ENCODE measurements at places on chromosomes 12 and 14.
A peak's percentile ranks its signal among the peaks of the same experiment; 100 is the strongest.

DNA sequence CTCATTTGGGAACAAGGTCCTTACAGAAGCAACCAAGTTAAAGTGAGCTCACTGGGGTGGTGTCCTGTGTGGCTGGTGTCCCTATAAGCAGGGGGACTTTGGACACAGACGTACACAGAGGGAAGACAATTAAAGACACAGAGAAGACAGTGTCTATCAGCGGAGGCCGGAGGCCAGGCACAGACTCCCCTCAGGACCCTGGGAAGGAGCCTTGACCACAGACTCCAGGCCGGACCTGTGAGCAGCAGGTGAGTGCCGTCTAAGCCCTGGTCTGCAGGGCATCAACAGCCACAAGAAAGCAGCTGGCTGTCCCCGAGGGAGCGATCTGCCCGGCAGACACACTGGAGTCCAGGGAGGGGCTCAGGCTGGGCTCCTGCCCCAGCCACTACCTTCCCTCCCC is 219.1 kb upstream of the C14orf180 start:
- DNase-seq: no peak

DNA sequence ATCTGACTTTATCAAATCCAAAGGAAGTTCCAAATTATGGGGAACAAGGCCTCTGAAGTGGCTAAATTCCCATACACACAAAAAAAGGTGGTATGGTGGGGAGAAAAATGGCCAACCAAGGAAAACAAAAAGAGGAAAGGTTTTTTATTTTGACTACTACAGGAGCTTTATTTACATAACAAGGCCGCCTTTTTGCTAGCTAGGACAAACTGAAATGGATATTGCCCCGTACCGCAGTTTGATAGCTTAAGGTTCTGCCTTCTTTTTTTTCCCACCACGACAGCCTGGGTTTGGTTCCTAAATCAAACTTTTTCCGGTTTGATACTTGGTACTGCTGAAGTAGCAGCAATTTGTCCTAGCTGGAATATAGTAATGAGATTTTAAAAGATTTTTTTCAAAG is 66.8 kb downstream of the COX16 start:
- DNase-seq: no peak

DNA sequence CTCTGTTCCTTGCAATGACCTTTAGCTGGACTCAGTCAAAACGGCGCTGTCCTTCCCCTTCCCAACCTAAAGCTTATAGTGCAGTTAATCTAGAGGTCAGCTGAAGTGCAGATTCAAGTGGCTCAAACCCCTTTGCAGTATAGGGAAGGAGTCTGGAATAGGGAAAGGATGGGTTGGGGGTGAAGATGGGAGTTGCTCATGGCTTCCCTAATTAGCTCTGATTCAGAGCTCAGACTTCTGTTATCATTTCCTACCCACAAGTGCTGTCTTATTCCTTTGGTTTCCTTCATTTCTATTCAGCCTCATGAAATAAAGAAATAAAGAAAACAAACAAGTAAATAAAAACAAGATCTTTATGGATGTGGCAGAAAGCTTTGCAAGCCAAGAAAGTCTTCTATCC is 264.0 kb upstream of the HMGA2 start:
- DNase-seq: no peak

DNA sequence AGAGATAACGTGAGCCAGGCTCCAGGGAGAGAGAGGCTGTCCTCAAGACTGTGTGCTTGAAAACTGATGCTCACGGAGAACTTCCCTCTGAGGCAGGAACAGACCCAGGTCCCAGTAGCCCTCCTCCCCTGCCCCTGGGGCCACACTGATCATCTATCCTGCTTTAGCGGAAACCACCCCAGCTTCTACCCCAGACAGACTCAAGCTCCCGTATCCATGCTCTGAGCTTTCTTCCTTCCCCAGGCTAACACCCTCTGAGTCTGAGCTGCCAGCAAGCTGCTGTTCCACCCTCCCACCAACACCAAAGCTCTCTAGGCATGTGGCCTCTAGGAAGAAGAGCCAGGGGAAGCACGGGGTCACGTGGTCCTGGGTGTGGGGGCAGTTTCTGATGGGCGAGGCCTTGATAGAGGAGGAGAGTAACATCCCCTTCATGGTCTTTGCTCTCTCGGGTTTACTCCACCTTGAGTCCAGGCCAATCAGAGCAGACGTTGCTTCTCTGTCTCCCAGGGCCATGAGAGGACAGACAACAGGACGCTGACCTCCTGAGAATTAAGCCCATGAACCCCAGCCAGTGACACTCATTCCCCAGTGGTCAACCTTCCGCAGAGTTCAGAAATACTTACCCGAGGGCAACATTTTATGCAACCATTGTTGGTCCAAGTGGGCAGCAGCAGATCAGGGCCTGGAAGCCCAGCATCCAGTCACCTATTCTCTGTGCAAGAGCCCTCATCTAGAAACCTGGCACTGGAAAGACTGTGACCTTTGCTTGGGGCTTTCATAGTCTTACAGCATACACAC is 1.4 kb downstream of the PCK2 start:
- DNase-seq: peak; percentile 90

- DNase-seq: no peak
Observed at GRCh38 chr14:69013943-69014782, 35.1 kb upstream of the ACTN1 start.

DNA sequence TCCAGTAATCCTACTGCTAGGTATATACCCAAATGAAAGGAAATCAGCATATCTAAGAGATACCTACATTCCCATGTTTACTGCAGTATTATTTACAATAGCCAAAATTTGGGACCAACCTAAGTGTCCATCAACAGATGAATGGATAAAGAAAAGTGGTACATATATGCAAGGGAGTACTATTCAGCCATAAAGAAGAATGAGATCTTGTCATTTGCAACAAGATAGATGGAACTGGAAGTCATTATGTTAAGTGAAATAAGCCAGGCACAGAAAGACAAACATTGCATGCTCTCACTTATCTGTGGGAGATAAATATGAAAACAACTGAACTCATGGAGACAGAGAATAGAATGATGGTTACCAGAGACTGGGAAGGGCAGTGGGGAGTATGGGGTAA is 109.5 kb downstream of the INSM2 start:
- no peak for DNase-seq

- DNase-seq: no peak
Observed at GRCh38 chr12:41856228-41856627, 288.4 kb downstream of the GXYLT1 start.

DNA sequence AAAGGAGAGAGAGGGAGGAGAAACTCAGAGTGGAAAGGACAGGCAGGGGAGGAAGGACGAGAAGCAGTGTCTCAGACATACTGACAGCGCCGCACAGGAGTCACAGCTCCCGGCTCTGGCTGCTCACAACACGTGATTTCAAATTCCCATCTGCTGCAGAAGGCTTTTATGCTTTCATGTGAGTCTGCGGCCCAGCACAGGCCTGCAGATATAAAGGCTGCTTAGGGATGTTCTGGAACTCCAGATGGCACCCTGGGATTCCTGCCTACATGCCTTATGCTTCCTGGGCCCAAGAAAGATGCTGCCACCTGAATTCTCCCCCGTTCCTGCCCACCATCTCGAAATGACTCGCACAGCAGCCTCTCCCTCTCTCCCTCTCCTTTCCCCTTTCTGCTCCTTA is 89.6 kb downstream of the NUAK1 start:
- no peak for DNase-seq

GRCh38 chr14:88683119-88683518 is 109.6 kb downstream of the EML5 start:
- DNase-seq: no peak

DNA sequence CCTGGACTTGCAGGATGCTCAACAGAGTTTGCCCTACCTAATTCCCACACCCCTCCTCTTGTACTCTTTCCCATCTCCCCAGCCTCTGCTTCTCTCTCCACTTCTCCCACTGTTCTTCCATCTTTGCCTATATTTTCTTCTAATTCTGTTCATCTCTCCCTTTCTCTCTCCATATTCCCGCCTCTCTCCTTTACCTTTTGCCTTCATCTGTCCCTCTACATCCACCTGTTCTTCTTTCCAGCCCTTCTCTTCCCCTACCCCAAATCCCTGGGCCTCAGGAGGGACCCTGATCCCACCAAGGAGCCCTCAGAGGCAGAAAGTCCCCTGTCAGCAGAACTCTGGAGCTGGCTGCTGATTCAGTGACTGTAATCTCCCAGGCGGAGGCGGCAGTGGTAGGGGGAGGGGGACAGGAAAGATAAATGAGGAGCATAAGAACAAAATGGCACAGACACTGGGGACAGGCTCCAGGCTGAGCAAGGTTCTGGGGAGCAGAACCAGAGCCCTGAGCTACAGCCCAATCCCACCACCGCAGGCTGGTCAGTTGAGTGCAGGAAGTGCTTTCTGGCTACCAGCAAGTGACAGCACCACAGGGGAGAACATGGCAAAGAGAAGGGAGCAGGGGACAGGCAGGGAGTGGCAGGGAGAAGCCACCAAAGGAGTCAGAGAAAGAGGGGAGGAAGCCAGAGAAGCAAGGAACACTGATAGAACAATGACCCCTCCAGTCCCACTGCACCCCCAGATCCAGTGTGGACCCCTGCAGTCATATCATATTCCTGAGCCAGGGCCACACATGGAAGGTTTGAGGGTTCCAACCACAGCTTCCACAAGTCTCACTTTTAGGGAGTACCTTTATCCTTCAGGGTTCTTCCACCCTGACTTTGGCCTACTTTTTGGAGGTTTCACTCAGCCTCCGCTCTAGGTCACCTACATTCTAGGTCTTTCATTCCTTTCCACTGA is 27.0 kb downstream of the SMUG1 start:
- no peak for DNase-seq

- DNase-seq: no peak
Observed at GRCh38 chr14:23299211-23299957, 3.3 kb downstream of the PPP1R3E start.

GRCh38 chr12:17992002-17992656 is 97.9 kb downstream of the RERGL start:
- DNase-seq: peak; percentile 18

DNA sequence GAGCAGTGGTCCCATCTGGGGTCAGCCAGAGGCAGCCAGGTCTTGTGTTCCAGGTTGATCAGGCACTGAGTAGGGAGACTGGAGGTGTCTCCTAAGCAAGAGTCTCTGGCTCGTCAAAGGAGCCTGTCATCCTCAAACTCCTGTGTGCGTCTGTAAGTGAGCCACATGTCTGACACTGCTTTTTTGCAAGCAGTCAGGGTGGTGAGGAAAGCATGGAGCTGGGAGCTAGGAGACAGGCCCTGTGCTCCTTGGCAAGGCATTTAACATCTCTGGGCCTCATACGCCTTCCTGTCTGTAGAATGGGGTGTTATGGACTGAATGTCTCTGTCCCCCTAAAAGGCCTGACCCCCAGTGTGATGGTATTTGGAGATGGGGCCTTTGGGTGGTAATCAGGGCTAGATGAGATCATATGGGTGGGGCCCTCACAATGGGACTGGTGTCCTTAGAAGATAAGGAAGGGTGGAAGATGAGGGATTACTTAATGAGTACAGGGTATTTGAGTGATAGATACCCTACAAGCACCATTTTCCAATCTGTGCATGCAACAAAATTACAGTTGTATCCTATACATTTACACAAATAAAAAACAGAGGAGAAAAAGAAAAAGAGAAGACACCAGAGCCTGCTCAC is 53.0 kb downstream of the ARL6IP4 start:
- no peak for DNase-seq

DNA sequence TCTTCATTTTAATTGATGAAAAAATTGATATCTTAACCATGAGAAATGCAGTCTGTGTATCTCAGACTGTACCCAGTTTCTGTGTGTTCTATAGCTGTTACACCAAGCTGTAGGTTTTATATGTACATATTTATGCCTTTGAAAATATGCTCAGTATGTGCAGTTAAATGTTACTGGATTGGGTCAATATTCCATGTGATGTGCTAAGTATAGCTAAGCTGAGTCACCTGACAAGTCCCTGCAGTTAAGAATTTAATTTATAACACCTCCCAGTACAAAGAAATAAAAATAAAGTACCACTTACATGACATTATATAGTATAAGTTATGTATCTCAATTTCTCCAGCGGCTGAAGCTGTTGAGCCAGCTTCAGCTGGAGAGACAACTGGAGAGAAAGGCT is 984.0 kb downstream of the GALC start:
- no peak for DNase-seq

DNA sequence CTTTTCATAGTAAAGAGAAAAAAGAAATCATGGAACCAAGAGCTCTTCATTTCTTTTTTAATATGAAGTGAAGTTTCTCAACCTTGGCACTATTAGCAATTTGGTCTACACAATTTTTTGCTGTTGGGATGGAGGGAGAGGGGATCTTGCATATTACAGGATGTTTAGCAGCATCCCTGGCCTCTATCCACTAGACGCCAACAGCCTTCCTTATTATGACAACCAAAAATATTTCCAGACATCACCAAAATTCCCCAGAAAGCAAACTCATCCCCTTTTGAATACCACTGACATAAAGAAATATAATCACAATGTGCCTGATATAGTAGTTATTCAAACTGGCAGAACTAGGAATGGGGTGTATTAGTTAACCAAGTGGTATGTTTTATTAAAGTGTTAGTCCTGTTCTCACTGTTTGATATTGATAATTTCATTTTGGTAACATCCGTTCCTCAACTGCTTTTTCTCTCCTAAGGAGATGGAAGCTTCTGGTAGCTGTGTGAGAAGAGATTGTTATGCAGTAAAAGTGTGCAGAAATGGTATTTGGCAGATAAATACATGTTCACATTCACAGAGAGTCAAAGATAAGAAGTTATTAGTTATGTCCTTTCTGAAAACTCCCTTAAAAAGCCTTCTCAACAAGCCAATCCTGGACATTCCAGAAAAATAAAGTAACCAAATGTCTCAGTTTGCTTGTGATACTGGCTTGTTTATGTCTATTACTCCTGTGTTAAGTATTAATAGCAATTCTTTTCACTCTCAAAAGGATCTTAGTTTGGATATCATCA is 699.9 kb downstream of the C12orf50 start:
- no peak for DNase-seq

- DNase-seq: no peak
Observed at GRCh38 chr12:47802312-47802711, 17.4 kb downstream of the HDAC7 start.

- no peak for DNase-seq
Observed at GRCh38 chr12:67786086-67786485, 137.5 kb downstream of the DYRK2 start.

DNA sequence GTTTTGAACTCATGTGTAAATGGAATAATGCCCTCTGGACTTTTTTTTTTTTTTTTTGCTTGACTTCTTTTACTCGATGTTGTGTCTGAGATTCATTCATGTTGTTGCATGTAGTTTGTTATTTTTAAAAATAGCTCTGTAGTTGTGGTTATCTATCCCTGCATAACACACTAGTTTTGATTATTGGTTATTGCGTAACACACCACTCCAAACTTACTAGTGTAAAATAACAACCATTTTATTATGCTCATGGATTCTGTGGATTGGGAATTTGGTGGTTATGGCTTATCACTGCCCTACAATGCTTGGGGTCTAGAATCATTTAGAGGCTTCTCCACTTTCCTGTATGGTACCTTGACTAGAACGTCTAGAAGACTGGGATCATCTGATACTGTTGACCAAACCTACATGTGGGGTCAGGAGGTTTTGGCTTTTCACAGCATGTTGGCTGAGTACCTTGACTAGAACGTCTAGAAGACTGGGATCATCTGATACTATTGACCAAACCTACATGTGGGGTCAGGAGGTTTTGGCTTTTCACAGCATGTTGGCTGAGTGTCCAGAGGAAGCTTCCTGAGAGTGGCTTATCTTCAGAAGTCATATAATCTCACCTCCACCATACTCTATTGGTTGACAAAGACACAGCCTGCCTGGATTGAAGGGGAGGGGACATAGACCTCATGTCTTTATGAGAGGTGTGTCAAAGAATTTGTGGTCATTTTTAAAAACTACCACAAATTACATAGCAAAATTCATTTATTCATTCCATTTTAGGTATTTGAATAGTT is 11.6 kb downstream of the VRK1 start:
- DNase-seq: no peak

Data from stimulated activated naive B cell treated with anti-CD40 and anti-IgM and Interleukin-4, amounts not matched to agents 10 μg/mL and 1 μg/mL and 100 μg/mL, for 72 hours (primary cell).